ENCODE measurements at places on chromosomes 16 and 17.

- DNase-seq, result no peak
These were observed 30.2 kb upstream of the MRPS23 start for GRCh38 chr17:57880086-57880456.

DNA sequence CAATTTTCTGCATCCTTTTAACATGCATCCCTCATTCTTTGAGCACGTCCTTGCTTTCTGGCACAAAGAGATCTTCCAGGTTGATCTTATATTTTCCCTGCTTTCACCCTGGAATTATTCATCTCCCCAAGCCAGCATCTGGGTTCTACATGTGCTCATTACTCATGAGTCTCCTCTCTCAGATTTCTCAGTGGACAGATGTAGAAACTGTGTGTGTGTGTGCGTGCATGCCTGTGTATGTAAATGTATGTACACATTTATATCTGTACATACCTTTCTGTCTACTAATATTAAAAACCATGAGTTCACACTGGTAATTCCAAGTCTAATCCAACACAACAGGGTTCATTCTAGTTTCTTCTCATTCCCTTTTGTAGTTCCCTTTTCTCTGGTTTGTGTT, 41.9 kb upstream of the NSRP1 start:
- no peak for DNase-seq

GRCh38 chr16:79276501-79276900, 324.0 kb downstream of the MAF start:
- no peak for DNase-seq

DNA sequence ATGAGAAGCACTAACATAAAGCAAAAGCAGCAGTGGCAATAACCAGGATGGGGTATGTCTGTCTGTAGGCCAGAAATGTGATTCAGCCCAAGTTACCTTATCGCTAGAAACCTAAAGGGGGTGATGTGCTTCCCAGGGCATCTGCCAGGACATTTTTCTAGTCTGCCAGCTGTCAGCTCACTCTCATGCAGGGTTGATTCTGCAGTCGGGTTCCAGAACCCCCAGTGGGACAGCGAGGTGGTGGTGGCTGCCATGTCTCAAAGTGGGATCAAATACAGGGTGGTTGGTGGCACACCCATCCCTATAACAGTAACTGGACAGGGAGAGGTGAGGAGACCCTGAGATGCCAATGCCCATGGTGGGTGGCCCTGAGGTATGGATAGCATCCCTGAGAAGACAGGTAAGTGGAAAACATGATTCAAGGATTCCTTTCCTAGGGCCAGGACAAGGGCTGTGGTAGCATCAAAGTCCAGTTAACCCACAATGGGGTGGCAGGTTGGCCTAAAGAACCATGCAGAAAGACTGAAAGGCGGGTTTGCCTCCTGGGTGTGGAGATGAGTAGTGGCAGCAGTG, 84.3 kb downstream of the TNFRSF13B start:
- peak; percentile 49 for DNase-seq

DNA sequence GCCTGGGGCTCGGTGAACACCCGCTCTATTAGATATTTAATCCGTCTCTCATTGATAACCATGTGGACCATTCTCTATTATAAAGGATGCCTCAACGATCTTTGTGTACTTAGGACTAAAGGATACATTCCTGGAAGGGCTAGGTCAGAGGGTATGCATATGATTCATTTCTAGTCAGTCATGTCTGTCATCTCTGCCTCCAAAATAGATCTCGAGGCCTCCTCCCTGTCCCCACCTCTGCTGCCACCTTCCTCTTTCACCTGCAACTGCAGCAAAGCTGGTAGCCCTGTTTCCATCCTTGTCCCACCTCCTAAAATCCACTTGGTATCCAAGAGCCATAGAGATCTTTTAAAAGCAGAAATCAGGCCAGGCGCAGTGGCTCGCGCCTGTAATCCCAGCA, 121.5 kb downstream of the KATNIP start:
- no peak for DNase-seq

GRCh38 chr17:69760562-69760961, 314.5 kb upstream of the KCNJ16 start:
- DNase-seq, result no peak

GRCh38 chr17:229709-230394, 48.4 kb upstream of the DOC2B start:
- DNase-seq, result no peak

DNA sequence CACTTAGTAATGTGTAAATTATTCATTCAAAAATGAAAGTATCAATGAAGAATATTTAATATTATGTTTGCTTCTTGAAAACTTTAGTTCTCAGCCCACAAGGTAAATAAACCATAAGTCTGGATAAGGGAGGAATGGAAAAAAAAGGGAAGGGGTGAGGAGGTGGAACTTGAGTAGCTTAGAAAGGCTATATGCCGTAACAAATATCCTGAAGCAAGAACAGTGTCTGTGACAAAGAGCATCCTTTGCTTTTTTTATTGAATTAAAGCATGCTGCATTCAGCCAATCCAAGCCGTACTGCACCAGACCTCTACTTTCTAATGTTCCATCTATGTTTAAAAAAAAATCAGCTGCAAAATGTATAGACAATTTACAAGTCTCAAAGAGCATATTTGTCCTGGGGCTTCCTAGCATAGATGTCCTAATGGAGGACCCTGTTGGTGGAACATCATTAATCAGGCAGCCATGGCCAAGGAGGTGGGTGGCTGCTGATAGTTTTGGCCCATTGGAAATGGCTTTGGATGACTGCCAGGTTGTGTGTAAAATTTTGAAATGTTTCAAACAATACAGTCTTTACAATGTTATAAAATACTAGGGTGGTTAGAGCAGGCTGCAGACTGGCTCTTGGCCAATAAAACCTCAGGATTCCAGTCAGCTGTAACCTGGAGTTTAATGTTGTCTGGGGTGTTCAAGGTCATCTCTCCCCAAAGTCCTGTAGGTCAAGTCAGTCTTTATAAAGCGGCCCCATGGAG, 895.8 kb upstream of the SOX9 start:
- no peak for DNase-seq

DNA sequence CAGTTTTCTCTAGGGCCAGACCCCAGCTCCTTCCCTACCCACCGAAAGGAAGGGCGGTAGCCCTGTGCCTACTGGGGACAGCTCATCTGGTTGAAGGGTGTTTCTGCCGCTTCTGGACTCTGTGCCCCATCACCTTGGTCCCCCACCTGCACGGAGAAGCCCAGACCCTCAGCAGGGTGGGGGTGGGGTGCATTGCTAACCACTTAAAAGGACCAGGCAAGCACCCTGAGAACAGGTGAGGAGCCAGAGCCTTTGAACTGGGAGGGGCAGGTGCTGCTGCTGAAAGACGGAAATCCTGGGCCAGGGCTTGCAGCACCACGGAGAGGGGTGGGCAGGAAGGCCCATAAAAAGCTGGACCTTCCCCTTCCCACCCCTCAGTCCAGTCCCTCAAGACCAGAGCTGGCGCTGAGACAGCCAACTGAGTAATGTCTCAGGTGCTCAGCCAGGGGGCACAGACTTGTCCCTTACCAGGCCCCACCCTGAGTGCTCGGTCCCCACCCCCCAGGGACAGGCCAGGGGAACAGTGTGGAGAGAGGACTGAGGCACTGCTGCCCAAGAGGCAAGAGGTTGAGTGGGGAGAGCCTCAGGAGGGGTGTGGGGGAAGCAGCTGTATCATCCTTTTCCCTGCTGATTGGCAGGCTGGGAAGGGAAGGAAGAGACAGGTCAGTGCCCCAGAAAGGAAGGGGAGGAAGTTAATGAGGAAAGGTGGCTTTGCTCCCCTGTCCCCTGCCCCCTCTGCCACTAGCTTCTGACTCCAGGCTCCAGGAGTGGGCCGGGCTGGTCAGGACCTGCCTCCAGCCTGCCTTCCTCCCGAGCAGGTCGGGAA, 10.9 kb upstream of the SP2 start:
- no peak for DNase-seq

GRCh38 chr17:77140878-77141767, at the start of gene SEC14L1:
Gene SEC14L1 (plus strand): TSS chr17:77140969. CDS start chr17:77143597, 2,628 bp downstream.
- DNase-seq, result no peak

DNA sequence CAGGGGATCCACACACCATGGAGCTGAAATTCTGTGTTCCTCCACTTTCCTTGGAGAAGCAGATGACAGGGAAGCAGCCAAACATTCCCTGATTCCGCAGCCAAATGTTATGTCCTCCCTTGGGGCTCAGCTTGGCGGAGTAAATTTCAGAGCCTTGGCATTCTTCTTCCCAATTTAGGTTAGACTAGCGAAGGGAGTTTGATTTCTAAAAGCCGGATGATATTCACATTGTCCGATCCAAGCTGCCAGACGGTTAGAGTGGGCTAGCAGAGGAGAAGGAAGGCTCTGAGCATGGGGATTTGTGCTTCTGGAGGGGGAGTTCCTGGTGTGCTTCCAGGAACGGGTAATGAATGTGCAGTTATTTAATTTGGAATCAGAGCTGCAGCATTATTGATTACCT, 380.4 kb upstream of the EEF2KMT start:
- no peak for DNase-seq

- DNase-seq, result peak; percentile 59
These were observed 24.0 kb downstream of the MYO19 start for GRCh38 chr17:36510636-36511035.

DNA sequence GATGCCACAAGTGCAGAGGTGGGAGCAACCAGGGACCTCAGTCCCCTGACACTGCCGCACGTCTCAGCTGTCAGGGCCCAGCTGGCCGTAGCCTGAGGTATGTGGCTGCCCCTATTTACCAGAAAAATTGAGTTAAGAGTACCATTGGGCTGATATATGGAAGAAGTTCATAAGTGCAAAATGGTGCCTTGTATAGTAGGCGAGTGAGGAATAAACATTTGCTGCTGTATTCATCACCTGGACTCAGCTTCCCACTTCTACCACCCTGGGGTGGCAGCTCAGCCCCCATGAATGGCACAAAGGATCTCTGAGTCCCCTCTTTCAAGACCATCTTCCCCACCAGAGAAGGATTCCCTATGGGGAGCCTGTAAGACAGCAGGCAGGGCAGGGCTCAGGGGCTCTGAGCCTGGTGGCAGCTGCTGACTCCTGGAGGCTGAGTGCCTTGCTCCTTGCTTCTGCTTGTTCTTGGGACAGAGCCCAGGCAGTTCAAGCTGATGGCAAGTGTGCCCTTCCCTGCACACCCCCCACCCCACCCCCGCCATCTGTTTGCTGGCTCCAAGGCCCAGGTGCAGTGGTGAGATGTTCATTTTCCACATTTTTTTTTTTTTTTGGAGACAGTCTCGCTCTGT, 29.0 kb downstream of the TRPV2 start:
- DNase-seq, result no peak

GRCh38 chr17:17355426-17355825, 52.3 kb downstream of the NT5M start:
- DNase-seq, result peak; percentile 79

DNA sequence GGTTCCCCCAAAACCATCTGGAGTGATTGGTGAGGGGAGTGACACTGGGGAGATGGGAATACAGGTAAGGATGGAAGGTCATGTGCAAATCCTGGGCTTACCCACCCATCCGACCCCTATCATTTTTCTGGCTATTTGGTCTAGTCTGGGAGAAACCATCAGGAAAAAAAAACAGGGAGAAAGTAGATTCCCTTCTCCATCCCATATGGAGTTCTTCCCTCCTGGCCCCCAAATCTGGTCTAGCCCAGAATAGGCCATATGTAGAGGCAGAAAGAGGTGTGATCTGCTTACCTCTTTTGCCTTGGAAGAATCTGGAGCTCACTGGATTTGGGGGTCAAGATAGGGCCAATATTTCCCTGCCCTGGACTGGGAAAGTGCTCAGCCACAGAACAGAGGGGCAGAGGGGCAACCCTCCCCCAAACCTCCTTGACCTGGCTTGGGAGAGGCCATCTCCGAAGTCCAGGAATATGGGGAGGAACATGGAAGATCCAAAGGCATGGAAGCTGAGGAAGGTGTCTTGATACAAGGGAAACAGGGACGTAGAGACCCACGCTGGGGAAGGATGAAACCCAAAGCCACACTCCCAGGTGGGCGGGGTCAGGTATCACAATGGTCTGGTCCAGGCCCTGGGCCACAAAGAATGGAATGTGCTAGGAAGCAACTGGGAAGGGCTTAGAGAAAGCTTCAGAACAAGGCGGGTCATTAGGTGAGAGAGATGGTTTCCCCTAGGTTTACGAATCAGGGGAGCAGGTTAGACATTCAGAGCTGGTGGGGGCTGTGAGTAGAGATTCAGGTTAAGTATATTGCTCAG, 16.2 kb downstream of the CHRNB1 start:
- DNase-seq, result no peak

GRCh38 chr16:88050952-88051660, 99.9 kb downstream of the BANP start:
- DNase-seq, result no peak

- peak; percentile 97 for DNase-seq
These were observed at the start of gene ZNF263 for GRCh38 chr16:3282730-3283542. Gene ZNF263 (plus strand): TSS chr16:3283491. CDS start chr16:3283819, 328 bp downstream.

GRCh38 chr16:49800876-49801275, 55.0 kb downstream of the ZNF423 start:
- no peak for DNase-seq

DNA sequence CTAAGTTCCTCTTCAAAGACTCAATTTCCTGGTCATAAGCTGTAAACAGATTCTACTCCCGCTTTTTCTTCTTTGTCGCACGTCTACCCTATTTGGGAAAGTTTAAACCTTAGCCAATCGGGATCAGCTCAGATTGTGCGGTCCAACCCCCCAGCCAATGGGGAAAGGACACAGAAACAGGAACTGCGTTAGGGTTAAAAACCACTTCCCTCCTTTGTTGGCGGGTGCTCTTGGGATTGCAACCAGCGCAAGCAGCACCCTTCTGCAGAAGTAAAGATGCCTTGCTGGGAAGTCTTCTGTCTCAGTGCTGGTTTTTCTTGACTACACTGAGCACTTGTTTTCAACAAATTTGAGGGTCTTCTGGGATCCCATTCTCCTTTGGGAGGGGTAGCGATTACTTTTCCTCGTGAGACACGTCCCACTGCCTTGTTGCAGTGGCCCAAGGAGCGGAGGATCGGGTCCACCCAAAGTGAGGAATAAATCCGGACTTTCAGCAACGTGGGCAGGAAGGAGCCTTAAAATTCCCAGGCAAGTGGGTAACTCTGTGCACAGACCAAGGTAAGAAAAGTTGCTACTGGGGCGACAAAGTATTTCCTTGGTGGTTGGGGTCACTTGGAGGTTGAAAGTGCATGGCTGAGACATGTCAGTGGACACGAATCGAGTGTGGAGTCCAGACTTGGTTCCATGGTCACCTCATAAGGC, 1.0 kb upstream of the YPEL3 start:
- no peak for DNase-seq

DNA sequence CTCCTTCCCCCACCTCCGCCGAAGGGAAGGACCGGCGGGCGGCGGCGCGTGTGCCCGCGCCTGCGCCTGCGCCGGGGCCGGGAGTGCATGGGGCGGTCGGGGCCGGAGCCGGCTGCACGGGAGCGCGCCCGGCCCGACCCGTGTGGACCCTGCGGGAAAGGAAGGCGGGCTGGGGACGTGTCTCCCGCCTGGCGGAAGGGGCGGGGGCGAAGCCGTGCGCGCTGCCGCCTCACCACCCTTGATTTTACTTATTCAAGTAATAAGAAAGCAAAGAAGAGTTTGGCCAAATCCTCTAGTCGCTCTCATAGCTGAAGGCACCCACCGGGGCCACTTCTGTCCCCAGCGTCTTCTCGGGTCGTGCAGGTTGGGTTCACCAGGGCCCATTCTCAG, 596 bp upstream of the PFN1 start:
- peak; percentile 94 for DNase-seq

- DNase-seq, result no peak
These were observed 1.5 kb downstream of the NMRAL1 start for GRCh38 chr16:4472880-4473279.

GRCh38 chr16:70635336-70636016, 10.9 kb upstream of the IL34 start:
- DNase-seq, result no peak

GRCh38 chr16:89430436-89431157, 59.8 kb downstream of the ANKRD11 start:
- no peak for DNase-seq

- DNase-seq, result peak; percentile 53
These were observed 211.5 kb upstream of the TNRC6C start for GRCh38 chr17:77746896-77747554.

GRCh38 chr16:4772351-4772750, 5.4 kb upstream of the ZNF500 start:
- DNase-seq, result no peak
